ENCODE measurements at places on chromosomes 16 and 17.
A peak's percentile ranks its signal among the peaks of the same experiment; 100 is the strongest.

DNA sequence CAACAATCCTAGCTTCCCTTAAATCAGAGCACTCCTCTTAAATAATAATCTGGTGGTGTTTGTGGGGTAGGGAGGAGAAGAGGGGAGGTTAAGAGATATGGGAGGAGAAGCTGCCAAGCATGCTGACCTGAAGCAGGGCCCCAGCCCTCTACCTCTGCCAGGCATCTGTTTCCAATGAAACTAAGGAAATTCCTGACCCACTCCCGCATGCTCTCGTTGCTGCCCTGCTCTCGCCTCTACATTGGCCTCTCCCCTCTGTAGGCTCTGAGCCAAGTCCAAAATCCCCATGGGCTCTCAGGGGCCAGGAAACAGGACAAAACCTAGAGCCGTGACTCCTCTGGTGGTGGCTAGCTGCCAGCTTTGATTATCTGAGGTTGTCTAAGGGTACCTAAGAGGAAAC, 559.5 kb upstream of the CDH11 start:
- no peak for DNase-seq

DNA sequence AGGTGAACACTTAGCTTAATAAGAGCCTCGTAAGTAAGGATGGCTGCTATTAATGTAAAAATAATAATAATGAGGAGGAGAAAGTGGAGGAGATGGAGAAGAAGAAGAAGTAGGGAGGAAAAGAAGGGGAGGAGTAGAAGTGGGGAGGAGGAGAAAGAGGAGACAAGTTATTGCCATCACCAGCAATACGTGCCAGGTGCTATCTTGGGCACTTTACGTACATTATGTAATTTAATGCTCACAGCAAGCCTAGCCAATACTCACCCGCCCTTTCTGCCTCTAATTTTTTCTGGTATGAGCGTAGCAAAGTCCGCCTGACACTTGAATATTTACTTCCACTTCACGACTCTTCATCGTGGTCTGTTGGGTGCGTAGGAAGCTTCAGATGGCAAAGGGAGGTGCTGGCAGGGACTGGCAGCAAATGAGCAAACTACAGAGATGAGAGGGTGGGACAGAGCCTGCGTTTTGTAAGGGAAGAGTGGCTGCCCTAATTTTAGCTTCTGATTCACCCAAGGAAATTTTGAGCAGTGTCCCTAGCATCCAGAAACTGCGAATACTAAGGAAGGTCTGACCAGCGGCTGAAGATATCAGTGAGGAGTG, 42.1 kb upstream of the CDH13 start:
- no peak for DNase-seq

- DNase-seq, result no peak
Observed at GRCh38 chr17:21460358-21460757, 84.2 kb downstream of the KCNJ12 start.

DNA sequence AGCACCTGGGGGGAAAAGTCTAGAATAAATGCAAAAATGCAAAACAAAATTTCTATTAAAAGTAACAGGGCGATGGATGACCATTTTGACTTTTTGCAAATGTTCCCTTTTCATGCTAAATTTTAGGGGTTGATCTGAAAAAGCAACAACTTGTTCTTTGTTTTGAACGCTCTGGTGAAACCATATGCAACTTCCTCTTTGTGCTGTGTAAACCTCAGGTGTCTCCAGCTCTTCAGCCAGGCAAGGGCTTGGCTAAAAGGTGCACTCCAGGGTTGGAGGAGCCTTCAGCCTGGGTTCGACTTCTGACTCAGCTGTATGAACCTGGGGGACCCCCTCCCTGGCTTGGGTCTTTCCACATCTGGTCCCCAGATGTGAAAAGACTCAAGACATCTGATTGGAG, 9.5 kb downstream of the IRF8 start:
- peak; percentile 56 for DNase-seq

GRCh38 chr17:36506831-36507230, 20.4 kb downstream of the ZNHIT3 start:
- DNase-seq, result no peak

All from GM06990 (cell line).